Hematopoietic multipotent progenitor cell treated with erythropoietin and hydrocortisone succinate and interleukin-3 and kit ligand, for 15 days (in vitro differentiated cells): ENCODE measurements at places on chromosomes 7 and 10.

DNA sequence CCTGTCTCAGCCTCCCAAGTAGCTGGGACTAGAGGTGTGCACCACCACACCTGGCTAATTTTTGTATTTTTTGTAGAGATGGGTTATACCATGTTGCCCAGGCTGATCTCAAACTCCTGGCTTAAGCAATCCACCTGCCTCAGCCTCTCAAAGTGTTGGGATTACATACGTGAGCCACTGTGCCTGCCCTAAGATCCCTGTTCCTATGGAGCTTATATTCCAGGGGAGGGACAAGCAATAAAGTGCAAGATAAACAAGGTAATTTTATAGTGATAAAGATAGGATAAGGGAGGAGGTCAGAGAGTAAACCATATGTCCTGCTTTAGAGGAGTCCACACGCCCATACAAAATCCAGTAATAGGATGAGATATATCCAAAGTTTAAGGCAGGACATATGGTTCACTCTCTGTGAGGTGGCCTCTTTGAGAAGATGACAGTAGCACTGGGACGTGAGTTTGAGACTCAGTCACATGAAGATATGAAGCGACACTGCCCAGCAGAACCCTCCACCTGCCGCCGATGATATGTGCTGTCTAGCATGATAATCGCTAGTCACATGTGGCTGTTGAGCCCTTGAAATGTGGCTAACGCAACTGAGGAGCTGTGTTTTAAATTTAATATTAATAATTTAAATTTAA lies 113.5 kb upstream of the PDCD4 start:
- DNase-seq = no peak

GRCh38 chr10:75106242-75106641 lies 5.2 kb upstream of the SAMD8 start:
- no peak for DNase-seq

GRCh38 chr10:114716811-114717404 lies 58.8 kb upstream of the ABLIM1 start:
- DNase-seq = no peak

DNA sequence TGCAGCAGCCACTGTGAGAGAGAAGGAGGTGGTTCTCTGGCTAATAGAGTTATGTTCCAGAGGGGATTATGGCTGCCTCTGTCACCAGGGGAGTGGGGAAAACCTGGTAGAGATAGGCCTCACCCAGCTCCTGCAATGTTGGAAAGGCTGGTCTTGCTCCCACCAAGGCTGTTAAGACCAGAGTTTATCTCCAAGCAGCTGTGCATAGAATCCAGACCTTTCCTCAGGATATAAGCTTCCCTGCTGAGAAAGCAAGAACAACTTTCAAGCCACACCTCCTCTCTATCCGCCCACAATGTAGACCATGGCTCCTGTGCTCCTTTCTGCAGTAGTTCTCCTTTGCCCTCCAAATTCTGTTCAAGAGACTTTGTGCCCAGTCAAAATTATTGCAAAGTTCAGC lies 1375.4 kb downstream of the REEP3 start:
- DNase-seq = no peak

DNA sequence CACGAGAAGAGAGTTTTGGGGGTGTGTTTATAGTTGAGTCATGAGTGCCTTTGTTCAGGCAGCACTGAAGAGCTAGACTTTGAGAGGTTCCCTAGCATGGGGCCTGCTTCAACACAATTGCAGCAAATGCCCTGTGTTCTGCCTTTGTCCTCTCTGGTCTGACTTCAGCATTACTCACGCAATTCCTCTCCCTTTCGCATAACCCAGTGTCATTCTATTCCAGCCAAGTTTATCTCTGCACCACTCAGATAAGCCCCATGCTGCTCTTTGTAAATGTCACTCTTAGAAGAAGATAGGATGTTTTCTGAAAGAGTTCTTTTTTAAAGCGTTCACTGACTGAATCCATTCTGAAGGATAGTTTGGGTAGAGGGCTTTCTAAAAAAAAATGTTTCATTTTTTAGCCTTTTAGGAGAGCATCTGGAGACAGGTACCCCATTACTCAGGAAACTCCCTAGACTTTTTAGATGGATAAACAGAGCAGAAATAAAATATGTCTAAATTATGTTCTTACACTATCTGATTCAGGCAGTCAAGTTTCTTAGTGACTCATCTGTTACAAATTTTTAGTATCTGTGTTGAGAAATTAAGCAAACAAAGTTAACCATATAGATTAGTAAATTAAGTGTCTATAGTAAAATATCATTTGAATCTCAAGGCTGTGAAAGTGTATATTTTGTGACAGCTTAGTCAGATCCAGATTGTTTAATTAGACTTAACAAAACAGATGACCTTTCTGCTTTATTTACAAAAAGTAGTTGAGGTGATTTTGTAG lies 318.5 kb downstream of the GPR158 start:
- no peak for DNase-seq
